ENCODE measurements at places on chromosomes 3 and 15. TPM values are rescaled to one million over a fixed set of nuclear protein-coding genes. Genes with fewer than 3 reads are reported as not detected.
A peak's percentile ranks its signal among the peaks of the same experiment; 100 is the strongest.

Gene PKM
- 2,648 TPM for total RNA-seq

Gene MYZAP
- total RNA-seq, result not detected

Gene GABRB3
- 5.1 TPM for total RNA-seq

Gene UROC1
- not detected for total RNA-seq

Gene IQCF6
- total RNA-seq, result not detected

Gene MITF
- 25.3 TPM for total RNA-seq

DNA sequence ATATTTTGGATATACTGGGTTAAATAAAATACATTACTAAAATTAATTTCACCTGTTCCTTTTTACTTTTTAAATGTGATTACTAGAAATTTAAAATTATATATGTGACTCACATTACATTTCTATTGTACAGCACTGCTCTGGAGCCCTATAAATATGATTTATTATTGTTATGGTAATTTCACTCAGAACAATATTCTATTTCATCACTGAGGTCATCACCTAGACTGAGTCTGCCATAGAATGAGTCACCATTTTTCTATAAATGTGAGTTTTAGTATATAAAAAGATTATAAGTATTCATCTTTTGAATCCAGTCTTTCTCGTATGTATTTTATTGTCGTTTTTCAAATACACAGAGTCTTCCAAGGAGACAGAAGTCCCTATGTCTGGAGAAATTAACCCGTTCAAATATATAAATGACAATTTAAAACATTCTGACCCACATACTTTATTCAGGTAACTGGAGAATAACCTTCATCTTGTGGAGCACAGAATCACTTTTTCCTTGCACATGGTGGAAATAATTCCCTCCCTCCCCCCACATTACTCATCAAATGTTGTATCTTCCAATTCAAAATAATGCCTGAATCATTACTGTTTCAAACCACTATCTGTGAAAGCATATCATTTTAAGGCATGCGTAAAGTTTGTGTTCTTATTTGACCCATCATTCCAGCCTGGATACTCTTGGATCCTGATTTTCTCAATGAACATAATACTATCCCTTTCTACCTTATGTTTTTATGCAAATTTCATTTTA, 30.0 kb downstream of the CHST14 start:
- H3K36me3 ChIP-seq, result no peaks in the 10 kb centered on the region
- peak; percentile 33 for DNase-seq
- peaks cover 10% of the 10 kb centered on the region for H3K27me3 ChIP-seq
- H3K4me1 ChIP-seq, result peaks cover 23% of the 10 kb centered on the region
- H3K27ac ChIP-seq, result no peak overlapping the region

GRCh38 chr3:141112686-141113297, 61.6 kb downstream of the SPSB4 start:
- H3K27ac ChIP-seq, result no peak overlapping the region
- peaks cover 7% of the 10 kb centered on the region for H3K27me3 ChIP-seq
- no peaks in the 10 kb centered on the region for H3K4me1 ChIP-seq

- no peak overlapping the region for H3K27ac ChIP-seq
- DNase-seq, result no peak
- H3K4me3 ChIP-seq, result no peak overlapping the region
- H3K36me3 ChIP-seq, result peaks cover 6% of the 10 kb centered on the region
Observed at GRCh38 chr3:110074095-110074494, 736.7 kb upstream of the DPPA4 start.

DNA sequence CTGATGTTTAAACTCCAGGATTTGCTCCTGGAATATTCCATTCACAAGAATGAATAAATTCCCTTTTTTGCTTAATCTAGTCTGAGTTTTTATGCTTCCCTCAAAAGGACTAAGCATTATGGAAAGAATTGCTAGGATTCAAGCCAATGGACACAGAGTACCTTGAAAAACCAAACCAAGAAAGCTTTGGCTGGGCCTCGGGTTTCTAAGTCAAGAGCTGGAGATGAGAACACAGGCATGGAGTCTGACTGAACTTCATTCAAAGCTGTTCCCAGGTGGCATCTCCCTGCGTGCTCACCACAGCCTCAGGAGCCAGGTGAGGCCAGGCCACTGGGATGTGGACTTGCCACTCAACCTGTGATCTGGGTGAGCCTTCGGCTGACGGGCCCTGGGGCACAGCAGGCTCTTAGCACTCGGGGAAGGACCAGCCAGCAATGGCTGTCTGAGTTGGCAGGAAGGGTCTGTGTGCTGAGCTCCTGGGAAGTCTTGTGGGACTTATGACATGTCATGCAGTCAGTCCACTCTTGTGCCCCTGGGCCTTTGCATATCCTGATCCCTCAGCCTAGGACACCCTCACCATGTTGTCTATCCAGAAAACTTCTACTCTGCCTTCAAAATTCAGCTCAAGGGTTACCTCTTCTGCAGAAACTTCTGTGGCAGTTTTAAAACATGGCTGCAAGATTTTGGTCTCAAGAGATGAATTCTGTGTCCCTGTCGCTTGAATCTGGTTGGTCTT, 21.8 kb downstream of the CRABP1 start:
- peaks cover 38% of the 10 kb centered on the region for H3K27me3 ChIP-seq
- no peak overlapping the region for H3K27ac ChIP-seq
- no peak overlapping the region for H3K4me3 ChIP-seq
- peaks cover 16% of the 10 kb centered on the region for H3K4me1 ChIP-seq
- no peaks in the 10 kb centered on the region for H3K36me3 ChIP-seq

GRCh38 chr15:39086641-39087040, 494.2 kb upstream of the THBS1 start:
- H3K36me3 ChIP-seq, result peaks cover 19% of the 10 kb centered on the region
- H3K27me3 ChIP-seq, result no peaks in the 10 kb centered on the region
- DNase-seq, result no peak
- no peak overlapping the region for H3K4me3 ChIP-seq

DNA sequence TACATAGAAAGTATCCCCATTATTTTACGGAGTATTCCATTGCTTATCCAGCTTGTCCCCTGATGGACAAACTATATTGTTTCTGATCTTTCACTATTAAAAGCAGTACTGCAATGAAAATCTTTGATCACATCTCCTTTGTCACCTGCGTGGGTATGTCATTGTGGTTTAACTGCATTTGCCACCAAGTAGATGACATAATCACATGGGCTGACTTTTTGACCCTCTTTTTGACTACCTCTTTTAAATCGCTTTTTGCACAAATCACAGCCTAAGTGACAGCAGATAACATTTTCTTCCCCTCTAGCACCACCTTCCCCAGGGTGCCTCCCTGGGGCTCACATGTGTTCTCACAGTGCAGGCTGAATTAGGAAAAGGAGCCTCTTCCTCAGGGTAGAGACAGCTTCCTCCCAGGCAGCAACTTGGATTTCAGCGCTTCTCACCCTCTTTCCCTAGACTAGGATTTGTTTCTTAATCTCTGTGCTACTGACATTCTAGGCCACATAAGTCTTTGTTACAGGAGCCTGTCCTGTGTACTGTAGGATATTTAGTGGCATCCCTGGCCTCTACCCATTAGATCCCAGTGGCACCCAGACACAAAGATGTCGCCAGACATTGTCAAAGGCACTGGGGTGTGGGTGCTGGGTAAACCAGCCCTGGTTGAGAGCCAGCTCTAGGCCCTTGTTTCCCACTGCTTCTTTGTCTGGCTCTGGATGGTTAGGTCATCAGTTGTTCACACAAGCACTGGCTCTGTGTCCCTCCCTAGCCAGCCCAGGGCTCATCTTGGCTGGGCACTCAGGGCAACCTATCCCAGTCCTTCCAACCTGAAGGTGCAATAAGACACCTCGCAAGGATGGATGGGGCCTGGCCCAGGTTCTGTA, 1.3 kb upstream of the RBP1 start:
- H3K27me3 ChIP-seq, result peaks cover 9% of the 10 kb centered on the region
- DNase-seq, result no peak
- no peaks in the 10 kb centered on the region for H3K4me1 ChIP-seq
- no peak overlapping the region for H3K27ac ChIP-seq

DNA sequence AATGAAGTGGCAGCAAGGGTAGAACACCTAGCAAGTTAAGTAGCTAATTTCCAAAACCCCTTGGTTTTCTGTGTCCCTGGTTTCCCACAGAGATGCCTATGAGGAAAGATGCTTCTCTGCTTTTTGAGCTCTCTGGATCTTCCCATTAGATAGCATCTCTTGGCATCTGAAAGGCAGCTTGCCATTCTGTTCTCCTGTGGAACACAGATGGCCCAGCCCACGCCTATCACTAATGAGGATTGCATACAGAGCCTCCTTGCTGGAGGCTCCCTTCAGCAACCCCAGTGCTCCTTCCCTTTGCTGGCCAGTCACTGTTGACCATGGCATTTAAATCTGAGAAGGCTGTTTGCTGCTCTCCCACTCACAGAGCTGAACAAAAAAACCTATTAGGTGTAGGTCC, 34.4 kb upstream of the ETV5 start:
- no peak overlapping the region for H3K27ac ChIP-seq
- no peaks in the 10 kb centered on the region for H3K36me3 ChIP-seq
- peaks cover 41% of the 10 kb centered on the region for H3K27me3 ChIP-seq

- H3K27me3 ChIP-seq, result no peaks in the 10 kb centered on the region
- H3K27ac ChIP-seq, result no peak overlapping the region
- H3K4me1 ChIP-seq, result peaks cover 15% of the 10 kb centered on the region
Observed at GRCh38 chr3:185421577-185422232, 58.8 kb downstream of the MAP3K13 start.

DNA sequence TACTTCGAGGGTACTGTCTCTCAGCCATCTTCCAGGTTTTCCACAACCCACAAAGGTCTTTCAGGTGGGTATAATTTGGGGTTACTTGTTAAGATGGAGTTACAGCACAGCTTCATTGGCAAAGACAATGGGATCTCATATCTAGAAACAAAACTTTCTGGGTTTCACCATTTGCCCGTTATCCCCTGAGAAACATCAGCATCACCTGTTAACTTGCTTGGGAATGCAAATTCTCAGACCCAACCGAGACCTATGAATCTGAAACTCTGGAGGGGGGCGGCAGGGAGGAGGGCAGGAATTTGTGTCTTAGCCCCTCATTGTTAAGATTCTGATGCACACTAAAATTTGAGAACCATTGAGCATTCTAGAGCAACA, 176.4 kb downstream of the TNIK start:
- H3K27me3 ChIP-seq, result no peaks in the 10 kb centered on the region
- no peaks in the 10 kb centered on the region for H3K36me3 ChIP-seq
- H3K4me3 ChIP-seq, result no peak overlapping the region
- DNase-seq, result no peak
- peak overlapping the region; percentile 93 for H3K27ac ChIP-seq

GRCh38 chr3:54358969-54359694, 236.8 kb downstream of the CACNA2D3 start:
- DNase-seq, result no peak
- no peaks in the 10 kb centered on the region for H3K4me1 ChIP-seq
- no peak overlapping the region for H3K4me3 ChIP-seq

DNA sequence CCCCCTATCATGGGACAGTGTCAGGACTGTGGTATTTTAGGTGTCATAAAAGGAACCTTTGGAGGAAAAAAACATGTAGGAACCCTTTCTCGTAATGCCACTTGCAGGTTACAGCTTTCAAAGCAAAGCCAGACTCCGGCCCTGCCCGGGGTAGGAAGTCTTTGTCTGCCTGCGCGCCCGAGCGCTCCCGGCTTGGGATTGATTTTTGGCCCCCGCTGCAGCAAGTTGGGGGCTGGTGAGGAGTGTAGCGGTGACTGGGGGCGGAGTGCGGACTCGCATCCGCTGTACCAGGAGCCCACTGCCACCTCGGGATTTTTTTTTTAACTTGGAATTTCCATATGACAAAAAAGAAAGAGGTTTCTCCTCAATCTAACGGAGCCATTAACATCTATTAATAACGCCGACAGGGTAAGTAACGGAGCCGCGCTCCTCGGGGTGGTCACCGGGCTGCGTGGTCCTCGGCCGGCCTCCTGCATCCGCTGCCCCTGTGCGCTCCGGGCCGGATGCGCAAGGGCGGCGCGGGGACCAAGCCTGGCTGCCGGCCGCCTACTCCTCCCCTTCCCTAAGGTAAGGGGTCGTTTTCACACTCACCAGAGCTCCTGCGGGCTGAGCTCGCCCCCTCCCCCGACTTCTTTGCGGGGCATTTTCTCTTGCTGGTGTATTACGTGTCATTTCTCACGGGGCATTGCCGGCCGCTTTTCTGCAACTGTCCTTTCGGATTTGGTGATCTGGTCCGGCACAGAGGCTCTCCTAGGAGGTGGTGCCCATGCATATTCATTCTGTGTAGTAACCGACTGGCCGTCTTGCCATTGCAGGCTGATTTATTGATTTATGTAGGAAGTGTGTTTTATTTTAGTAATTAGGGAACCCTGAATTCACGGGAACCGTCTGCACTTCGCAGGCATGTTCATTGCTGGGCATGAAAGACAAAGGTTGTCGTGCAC, 219.8 kb upstream of the TOPAZ1 start:
- H3K27ac ChIP-seq, result peak overlapping the region; percentile 52
- no peaks in the 10 kb centered on the region for H3K27me3 ChIP-seq
- H3K36me3 ChIP-seq, result peaks cover 9% of the 10 kb centered on the region
- peak overlapping the region; percentile 86 for H3K4me3 ChIP-seq
- no peak for DNase-seq

- no peak for DNase-seq
- H3K27ac ChIP-seq, result no peak overlapping the region
- H3K4me3 ChIP-seq, result no peak overlapping the region
- H3K27me3 ChIP-seq, result peaks cover 13% of the 10 kb centered on the region
Observed at GRCh38 chr3:14758959-14759358, 59.8 kb upstream of the FGD5 start.

GRCh38 chr3:182005701-182006100, 294.0 kb downstream of the SOX2 start:
- no peak for DNase-seq
- no peaks in the 10 kb centered on the region for H3K4me1 ChIP-seq
- no peak overlapping the region for H3K4me3 ChIP-seq
- no peak overlapping the region for H3K27ac ChIP-seq
- H3K27me3 ChIP-seq, result no peaks in the 10 kb centered on the region

DNA sequence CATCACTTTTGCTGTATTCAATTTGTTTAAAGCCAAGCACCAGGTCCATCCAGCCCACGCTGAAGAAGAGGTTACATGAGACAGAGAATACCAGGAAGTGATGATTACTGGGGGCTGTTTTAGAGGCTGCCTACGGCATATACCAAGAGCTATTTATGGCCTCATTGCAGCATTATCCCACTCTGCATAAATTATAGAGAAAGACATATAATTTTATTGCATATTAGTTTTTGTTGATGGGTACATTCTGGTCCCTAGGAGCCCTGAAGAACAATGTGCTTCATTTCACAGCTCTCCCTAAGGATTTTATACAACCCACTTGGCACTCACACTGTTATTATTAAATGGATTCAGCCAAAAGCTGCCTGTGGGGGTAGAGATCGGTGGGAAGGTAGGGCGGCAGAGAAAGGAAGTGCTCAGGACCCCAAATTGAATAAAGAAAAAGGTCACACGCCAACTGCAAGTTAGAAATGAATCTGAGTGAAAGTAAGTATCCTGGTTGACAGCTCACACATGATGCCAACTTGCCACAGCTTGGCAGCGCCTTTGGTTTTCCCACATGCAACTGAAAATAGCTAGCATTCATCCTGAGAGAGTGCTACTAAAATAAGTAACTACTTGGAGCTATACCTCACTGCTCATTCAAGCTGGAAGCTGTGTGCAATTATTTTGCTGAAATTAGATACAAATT, 73.7 kb downstream of the CCNL1 start:
- H3K27me3 ChIP-seq, result peaks cover 4% of the 10 kb centered on the region
- H3K4me1 ChIP-seq, result peaks cover 70% of the 10 kb centered on the region
- H3K36me3 ChIP-seq, result no peaks in the 10 kb centered on the region
- H3K27ac ChIP-seq, result no peak overlapping the region
- no peak overlapping the region for H3K4me3 ChIP-seq
- DNase-seq, result no peak

- no peak for DNase-seq
- no peak overlapping the region for H3K27ac ChIP-seq
- no peak overlapping the region for H3K4me3 ChIP-seq
- H3K36me3 ChIP-seq, result no peaks in the 10 kb centered on the region
- no peaks in the 10 kb centered on the region for H3K4me1 ChIP-seq
Observed at GRCh38 chr3:37588758-37589157, 272.9 kb upstream of the CTDSPL start.

Measured in HFFc6 (cell line).